ENCODE measurements at places on chromosomes 4 and X.

- DNase-seq = peak; percentile 2
Observed at GRCh38 chr4:73653695-73654106, 33.5 kb upstream of the RASSF6 start.

- DNase-seq = no peak
Observed at GRCh38 chr4:69894721-69895120, 34.8 kb upstream of the SULT1E1 start.

DNA sequence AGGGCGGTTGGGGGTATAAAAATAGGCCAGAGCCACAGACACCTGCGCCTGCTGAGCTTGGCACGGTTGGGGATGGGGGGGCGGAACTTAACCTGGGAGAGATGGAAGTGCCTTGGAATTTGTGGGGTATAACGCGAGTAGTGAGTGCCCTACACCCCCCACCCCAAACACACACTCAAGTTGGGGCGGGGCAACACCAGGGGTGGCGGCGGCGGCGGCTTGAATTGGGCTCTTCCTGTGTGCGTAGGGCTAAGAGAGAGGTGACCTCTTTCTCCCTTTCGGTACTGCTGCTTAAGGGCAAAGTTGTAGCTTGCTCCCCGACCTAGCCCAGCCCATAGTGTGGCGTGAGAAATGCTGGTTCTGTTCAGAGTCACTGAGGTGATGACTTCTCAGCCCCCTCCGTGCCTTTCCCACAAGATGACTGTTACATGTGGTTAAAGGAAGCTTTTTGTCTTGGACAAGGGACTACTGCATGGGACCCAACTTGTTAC, 839 bp downstream of the STK26 start:
- peak; percentile 45 for DNase-seq

- DNase-seq = no peak
Observed at GRCh38 chr4:182225257-182225852, 17.8 kb upstream of the TENM3 start.

- no peak for DNase-seq
Observed at GRCh38 chr4:19309378-19309777, 942.3 kb upstream of the SLIT2 start.

GRCh38 chr4:37758226-37758625, 68.3 kb upstream of the PGM2 start:
- DNase-seq = peak; percentile 8

- no peak for DNase-seq
Observed at GRCh38 chr4:40629401-40630334, at the start of gene RBM47. RBM47 (minus strand) TSS chr4:40629864; CDS start chr4:40438893, 190,971 bp downstream.

DNA sequence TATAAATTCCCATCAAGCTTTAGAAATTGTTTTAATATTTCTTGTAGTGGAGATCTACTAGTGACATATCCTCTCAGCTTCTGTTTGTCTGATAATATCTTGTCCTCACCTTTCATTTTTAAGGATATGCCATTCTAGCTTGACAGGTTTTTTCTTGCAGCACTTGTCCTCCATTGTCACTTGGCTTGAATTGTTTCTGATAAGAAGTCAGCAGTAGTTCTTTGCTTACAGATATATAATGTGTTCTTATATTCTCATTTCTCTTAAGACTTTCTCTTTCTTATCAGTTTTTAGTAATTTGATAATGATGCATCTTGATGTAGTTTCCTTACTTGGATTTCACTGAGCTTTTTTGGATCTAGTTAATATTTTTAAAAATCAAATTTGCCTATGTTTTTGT, 120.6 kb upstream of the NUDT6 start:
- DNase-seq = no peak

- no peak for DNase-seq
Observed at GRCh38 chrX:1743105-1743504, 128.2 kb downstream of the ASMT start.

DNA sequence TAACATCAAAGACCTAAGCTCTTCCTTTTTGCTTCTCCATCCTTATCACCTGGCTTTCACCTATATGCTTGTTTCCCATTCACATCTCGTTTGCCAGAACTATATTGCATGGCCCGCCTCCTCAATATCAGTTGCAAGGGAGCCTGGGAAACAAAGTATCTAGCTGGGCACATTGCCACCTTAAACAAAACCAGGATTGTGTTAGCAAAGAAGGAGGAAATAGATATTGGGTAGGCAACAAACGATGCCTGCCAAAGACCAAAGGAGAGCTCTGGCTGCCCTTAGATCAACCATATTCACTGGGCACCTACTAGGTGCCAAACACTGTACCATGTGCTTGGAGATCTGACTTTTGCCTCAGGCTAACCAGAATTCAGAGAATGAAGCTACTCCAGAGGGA, 107.5 kb downstream of the GRIA3 start:
- no peak for DNase-seq

- no peak for DNase-seq
Observed at GRCh38 chr4:138902705-138903104, 112.9 kb upstream of the NOCT start.

GRCh38 chr4:40349561-40350198, 14.5 kb downstream of the CHRNA9 start:
- no peak for DNase-seq

DNA sequence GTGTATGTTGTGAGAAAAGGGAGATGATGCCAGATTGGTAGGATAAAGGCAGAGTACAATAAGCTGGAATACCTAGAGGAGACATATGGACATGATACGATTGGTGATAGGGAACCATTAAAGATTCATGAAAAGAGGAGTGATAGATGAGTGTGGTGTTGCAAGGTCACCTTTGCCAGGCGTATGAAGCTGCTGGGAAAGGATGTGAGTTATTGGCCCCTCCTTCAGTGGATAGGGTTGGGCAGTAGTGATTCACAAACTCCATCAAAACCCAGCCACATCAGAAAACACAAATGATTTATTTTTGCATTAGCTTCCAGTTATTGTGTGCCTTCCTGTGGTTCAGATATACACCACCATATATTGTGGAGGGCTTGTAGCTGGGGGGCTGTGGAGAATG, 34.3 kb downstream of the TMEM164 start:
- DNase-seq = no peak

DNA sequence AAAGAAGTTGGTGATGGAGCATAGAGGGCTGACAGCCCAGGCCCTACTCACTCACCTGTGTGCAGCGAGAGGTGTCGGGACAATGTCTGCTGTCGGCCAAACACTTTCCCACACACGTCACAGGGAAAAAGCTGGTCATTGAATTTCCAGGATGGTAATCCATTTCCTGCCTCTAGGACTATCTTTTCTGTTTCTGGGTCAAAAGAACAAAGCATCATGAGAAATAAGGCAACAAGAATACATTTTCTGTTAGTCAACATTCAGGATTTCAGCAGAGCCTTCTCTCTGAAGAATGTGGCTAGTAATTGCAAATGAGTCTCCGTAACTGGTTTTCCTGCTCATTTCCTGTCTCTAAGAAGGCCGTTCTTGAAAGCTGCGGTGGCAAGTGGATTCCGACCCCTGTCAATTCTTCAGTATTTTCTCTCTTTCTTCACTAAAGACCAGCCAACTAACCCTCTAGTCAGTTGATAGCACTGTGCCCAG, 99.4 kb downstream of the C4orf51 start:
- DNase-seq = no peak

DNA sequence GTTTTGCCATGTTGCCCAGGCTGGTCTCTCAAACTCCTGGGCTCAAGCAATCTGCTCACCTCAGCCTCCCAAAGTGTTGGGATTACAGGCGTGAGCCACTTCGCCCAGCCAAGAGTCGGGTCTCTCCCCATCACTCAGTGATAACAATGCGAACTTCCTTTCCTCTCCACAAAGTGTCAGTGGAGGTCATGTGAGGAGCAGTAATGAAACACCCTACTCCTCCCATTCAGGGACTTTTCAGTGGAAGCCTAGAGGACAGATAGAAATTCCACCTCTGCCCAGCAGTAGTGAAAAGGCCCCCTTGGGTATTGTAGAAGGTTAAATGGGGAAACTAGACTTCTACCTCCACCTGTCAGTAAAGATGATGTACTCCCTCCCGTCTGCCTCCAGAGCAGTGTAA, 141.9 kb upstream of the STK26 start:
- no peak for DNase-seq

DNA sequence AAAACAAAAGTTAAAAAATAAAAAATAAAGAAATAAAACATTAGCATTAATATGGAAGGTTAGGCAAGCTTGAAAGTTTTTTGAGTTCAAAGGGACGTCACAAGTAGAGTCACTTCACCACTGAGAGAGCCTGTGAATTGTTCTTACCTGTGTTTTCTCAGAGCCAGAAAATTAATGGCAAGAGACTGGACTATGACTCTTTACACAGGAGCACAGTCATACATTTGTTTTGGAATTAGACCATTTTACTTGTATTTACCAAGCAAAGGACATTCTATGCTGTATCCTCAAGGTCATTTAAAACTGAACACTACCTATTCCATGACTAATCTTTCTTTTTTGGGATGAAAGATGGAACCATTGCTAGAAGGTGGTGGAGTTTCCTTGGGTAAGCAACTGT, 346.1 kb downstream of the FAM47B start:
- no peak for DNase-seq

- no peak for DNase-seq
Observed at GRCh38 chr4:48905363-48906015, 1.1 kb downstream of the OCIAD2 start.

- DNase-seq = no peak
Observed at GRCh38 chr4:96056346-96056934, 216.5 kb downstream of the PDHA2 start.

DNA sequence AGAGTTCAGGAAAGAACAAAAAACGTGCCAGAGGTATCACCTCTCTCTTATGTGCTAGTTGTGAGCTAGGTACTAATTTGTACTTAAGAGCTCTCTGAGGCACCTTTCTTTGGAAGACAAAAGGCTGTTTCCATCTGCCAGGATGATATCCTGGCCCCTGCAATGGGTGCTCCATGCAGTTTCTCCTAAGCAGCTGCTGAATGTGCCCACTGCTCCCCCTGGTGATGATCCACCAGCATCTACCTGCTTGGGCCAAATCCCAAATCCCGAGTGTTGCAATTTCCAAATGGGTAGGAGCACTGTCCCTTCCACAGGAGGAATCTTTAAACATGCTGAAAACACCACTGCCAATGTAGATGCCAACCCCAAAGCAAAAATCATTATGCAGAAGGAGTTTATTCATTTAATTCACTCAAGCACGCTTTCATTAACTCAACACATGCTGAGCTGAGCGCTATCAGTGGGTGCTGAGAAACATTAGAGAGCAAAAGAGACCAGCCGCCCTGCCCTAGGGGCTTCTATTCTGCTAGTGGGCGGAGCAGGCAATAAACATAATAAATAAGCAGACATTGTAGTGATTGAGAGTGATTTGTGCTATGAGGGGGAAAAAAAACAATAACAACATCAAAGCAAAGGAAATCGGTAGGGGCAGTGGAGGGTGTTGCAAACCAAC, 69.6 kb upstream of the C4orf50 start:
- no peak for DNase-seq

- no peak for DNase-seq
Observed at GRCh38 chr4:113474017-113474416, 287.5 kb downstream of the CAMK2D start.

DNA sequence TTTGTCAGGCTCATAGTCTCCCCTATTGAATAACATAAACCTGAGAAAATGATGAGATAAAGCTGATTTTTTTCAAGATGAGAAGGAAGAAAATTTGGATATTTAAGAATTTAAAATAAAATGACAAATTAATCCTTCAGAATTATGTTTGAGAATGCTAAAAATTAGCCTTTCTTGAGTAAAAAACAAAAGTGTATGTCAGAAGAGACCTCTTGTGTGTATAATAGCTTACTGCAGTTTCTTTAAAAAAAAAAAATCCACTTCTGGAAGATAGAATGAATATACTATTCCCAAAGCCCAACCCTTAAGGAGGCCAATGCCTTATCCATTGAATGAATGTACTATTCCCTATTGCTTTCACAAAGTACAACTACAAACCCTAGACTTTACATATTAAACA, 281.8 kb downstream of the RAPGEF2 start:
- no peak for DNase-seq
